ENCODE measurements at places on chromosomes 1 and 21.

- no peak for DNase-seq
Measured at GRCh38 chr1:18556364-18556763, 74.3 kb upstream of the PAX7 start.

DNA sequence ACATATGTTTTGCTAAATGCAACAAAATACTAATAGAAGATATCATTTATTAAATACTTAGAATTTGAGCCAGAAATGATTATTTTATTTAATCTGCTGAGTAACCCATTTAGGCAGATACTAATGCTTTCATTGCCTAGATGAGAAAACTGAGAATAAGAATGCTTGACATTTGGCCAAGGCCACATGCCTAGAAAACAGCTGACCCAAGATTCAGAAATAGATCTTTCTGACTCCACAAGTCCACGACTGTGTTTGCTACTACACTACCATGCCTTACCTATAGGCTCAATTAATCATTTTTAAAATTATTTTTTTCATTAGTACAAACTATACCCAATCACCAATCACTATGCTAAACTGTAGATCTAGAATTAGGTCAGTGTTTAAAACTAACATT, 129.7 kb downstream of the ATP1B1 start:
- no peak for DNase-seq

GRCh38 chr1:89705901-89706699, 73.2 kb downstream of the LRRC8C start:
- DNase-seq, result no peak

- DNase-seq, result no peak
Measured at GRCh38 chr1:74357150-74357549, 122.0 kb downstream of the TNNI3K start.

- no peak for DNase-seq
Measured at GRCh38 chr1:227357171-227357926, 39.1 kb upstream of the CDC42BPA start.

- no peak for DNase-seq
Measured at GRCh38 chr1:9684801-9685200, 33.3 kb downstream of the PIK3CD start.

- DNase-seq, result no peak
Measured at GRCh38 chr1:152932170-152932811, 14.7 kb upstream of the SPRR5 start.

- no peak for DNase-seq
Measured at GRCh38 chr1:215475796-215476481, 91.2 kb upstream of the KCTD3 start.

GRCh38 chr1:196887515-196888239, at the start of gene CFHR4:
Gene CFHR4 (plus strand): TSS chr1:196888052. CDS start chr1:196888151, 99 bp downstream.
- no peak for DNase-seq

DNA sequence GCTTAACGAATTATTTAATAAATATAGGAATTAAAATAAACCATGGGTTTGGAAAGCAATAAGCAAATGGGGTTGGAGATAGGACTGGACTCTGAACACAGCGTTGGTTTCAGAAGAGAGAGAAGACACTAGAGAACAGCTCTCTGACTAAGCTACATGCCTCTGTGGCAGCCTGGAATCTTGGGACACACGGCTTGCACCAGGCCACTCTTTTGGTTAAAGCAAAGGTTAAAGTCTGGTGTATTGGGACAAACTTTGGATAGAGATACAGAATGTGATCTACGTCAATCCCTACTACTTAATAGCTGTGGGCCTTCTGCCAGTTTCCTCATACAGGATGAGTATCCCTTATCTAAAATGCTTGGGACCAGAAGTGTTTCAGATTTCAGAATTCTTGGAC, 49.7 kb upstream of the HSD17B7 start:
- DNase-seq, result no peak

GRCh38 chr1:10064416-10065343, 31.9 kb downstream of the UBE4B start:
- DNase-seq, result no peak

GRCh38 chr1:101236516-101237228, at the start of gene S1PR1:
Gene S1PR1 (plus strand): TSS chr1:101237019. CDS start chr1:101238985, 1,966 bp downstream.
- DNase-seq, result no peak

DNA sequence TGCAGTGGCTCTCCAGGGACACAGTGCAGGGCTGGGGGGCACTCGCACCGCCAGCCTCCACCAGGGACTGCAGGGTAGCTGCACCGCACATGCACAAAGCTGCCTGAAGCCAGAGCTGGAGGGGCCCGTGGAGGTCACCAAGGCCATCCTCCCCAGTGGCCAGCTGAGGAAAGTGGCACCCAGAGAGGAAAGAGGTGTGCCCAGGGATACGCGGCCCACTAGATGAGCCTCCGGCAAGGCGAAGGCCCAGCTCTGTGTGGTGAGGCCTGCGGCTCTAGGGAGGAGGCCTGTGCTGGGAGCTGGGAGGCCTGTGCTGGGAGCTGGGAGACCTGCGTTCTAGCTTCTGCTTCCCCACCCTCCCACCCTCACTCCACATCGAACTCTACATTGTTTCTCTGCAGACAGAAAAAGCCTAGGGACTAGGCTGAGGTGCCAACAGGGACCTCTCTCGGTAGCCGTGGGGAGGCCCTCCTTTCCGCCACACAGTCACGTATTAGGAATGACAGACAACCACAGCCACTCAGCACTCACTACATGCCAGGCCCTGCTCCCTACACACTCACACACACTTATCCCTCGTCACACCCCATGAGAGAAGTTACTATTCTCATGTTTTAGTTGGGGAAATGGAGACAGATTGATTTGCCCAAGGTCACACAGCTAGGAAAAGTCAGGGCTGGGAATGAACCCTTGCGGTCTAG, 921 bp upstream of the ASCL5 start:
- DNase-seq, result no peak

DNA sequence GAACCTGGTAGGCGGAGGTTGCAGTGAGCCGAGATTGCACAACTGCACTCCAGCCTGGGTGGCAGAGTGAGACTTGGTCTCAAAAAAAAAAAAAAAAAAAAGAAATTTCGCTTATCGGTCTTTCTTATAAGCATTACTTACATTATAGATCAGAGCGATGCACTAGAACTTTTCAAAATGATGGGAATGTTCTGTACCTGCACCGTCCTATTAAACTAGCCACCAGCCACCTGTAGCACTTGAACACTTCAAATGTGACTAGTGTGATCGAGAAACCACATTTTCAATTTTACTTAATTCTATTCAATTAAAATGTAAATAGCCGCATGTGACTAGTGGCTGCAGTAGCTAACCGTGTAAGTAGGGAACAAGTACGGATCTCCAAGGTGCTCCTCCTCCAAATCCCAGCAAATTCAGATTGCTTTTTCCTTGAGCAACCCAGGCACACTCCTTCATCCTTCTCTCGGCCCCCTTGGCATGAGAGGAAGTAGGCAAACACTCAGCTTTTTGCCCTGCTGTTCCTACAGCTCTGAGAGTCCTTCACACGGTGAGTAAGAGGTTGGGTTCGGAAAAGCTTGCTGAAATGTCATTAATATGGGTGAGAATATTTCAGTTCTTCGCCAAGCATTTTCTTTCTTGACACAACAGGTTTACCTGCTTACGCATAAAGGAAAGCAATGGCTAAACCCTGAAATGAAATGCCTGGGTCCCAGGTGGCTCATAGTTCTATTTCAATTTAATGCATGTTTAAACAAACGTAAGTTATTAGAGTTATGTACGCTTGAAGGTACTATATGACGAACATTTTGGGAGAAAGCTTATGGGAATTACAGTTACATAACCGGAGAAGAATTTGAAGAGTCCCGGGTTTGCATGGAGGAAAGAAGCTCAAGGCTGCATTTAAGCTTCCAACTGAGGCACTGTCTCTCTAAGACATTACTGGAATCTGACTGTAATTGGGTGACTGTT, 69.5 kb upstream of the HUNK start:
- DNase-seq, result no peak

GRCh38 chr1:44246806-44247205, 33.5 kb downstream of the DMAP1 start:
- DNase-seq, result no peak

- DNase-seq, result no peak
Measured at GRCh38 chr1:74775735-74776134, 42.8 kb downstream of the TYW3 start.

DNA sequence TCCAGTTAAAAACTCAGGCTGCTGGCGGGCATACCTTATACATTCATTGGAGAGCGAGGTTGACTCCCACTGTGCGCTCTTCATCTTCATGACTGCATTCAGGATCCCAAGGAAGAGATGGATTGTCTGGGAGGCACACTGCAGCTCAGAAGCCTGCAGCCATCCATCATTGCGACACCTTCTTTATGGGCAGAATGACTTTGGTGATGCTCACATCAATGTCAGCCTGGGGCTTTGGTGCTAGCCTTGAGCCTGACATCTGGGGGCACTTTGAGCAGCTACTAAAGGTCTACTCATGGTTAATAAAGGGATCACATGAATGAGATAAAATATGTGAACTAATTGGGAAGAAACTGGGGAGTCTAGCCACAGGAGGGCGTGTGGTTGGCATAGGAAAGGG, 229.3 kb downstream of the PRDM2 start:
- no peak for DNase-seq

DNA sequence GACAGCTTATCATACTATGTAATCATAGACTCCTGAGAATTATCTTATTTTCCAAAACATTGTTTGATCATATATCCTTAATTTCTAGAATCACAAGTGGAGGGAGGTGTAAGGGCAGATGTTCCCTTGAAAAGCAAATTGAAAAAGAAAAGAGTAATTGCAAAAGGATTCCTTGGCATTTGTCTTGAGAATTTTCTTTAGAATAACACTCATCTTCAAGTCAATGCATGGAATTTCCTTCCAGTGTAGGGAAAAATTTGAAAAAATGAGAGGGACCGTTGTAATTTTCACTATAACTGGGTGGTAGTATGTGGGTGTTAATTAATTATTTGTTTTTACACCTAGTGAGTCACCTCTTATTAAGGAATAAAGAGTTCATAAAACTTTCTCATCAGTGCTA, 724.6 kb upstream of the ADAMTS5 start:
- no peak for DNase-seq

DNA sequence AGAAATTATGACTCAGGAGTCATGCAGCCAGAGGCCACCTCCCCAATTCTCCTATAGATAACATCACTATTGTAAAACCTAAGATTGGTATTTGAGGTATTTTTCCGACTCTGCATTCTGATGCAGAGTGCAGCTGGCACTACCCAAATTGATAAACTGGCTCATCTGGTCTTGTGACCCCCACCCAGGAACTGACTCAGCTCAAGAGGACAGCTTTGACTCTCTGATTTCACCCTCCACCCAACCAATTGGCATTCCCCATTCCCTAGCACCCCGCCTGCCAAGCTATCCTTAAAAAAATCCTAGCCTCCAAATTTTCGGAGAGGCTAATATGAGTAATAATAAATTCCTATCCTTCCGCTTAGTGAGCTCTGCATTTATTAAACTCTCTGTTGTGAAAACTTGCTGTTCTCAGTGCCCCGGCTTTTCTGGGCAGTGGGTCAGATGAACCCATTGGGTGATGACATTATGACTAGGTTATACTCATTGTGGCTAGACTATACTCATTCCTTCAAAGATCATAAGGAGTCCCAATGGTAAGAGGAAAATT, 39.4 kb upstream of the EPS15 start:
- DNase-seq, result no peak

DNA sequence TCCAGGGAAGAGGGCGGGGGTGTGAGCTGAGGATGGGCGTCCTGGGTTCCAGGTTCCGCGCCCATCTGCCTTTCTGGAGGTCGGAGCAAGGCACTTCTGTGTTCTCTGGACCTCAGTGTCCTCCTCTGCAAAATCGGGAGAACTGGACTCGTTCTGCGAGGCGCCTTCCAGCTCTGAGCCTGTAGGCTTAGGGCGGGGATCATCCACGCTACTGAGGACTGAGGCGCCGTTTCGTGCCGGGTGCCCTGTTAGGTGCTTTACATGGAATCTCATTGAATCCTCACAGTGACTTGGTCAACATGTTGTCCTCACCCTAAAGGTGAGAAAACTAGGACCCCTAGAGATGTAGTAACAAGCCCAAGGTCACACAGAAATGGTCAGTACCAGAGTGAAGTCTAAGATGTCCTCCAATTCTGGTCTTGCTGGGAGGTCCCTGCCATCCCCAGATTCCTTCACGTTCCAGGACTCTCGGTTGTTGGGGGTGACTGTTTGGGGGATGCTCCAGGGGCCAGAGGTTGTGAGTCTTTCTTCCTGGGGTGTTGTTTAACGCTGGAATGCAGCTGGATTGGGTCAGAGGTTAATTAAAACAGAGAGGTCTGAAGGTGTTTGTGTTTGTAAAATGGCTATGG, 677 bp downstream of the PRKAA2 start:
- no peak for DNase-seq

DNA sequence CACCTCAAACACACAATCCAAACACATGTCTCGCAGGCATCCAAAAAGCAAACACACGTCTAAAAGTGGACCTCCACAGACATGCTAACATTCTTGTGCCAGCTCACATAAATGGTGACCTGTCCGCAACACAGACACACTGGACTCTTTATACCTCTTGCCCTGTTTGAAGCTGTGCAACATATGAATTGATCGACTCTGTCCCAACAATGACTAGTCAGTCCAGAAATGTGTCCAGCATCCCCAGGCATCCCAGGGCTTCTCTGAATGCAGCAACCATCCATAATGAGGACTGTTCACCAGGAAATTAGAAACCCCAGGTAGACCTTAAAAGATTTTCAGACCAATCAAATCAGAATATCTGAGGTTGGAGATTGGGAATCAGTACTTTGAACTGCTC, 3.2 kb downstream of the DDR2 start:
- DNase-seq, result no peak

- DNase-seq, result peak; percentile 83
Measured at GRCh38 chr1:156889802-156890580, 3.5 kb upstream of the PEAR1 start.

GRCh38 chr1:68173936-68174737, 58.2 kb downstream of the WLS start:
- DNase-seq, result no peak

DNA sequence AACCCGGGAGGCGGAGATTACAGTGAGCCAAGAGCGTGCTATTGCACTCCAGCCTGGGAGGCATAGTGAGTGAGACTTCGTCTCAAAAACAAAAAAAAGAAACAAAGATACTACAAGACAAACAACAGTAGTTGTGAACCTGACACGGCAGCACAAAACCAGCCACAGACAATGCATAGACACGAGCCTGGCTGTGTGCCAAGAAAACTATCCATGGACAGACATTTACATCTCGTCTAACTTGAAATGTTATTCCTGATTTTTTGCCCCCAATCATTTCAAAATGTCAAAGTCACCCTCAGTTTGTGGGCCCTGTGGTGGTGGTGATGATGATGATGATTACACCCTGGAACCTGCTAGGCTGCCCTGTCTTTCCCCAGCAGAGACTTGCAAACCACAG, 6.3 kb downstream of the KLHL21 start:
- DNase-seq, result no peak

All from D721Med (cell line).